Stimulated activated CD8-positive, alpha-beta memory T cell treated with anti-CD3 and anti-CD28 coated beads, Interleukin-2, amount 100 ng/mL, for 1 hour (primary cell): ENCODE measurements at places on chromosomes 13 and 19.

GRCh38 chr13:31227063-31227462 is 27.3 kb downstream of the B3GLCT start:
- no peak for DNase-seq

GRCh38 chr19:51016798-51017683 is 2.5 kb downstream of the KLK10 start:
- DNase-seq, result peak; percentile 30

DNA sequence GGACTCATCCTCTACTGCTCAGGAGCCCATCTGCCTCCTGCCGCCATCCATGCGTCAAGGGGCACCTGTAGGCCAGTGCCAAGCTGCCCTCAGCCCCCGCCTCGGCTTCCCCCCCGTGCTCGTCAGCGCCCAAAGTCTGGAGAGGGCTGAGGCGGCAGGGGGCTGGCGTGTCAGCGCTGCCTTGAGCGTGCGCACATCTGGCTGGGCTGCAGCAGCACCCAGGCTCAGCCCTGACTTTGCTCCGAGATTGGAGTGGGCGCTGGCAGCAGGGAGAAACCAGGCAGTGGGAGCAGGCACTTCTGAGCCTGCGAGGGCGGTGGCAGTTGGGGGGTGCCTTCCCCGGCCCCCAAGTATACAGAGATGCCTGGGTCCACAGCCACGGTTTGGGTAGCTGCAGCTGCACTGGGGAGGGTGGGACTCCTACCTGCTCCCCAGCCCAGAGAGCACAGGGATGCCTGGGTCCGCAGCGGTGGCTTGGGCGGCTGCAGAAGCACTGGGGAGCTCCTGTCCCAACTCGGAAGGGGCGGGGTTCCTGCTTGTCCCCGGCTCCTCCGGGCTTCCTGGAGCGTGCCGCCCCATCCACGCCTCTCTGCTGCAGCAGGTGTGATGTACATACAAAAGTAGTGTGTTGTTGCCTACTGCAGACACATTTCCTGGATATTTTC is 44.8 kb upstream of the LPAR6 start:
- DNase-seq, result no peak

GRCh38 chr19:38838208-38838985 is 6.8 kb upstream of the ECH1 start:
- DNase-seq, result no peak

DNA sequence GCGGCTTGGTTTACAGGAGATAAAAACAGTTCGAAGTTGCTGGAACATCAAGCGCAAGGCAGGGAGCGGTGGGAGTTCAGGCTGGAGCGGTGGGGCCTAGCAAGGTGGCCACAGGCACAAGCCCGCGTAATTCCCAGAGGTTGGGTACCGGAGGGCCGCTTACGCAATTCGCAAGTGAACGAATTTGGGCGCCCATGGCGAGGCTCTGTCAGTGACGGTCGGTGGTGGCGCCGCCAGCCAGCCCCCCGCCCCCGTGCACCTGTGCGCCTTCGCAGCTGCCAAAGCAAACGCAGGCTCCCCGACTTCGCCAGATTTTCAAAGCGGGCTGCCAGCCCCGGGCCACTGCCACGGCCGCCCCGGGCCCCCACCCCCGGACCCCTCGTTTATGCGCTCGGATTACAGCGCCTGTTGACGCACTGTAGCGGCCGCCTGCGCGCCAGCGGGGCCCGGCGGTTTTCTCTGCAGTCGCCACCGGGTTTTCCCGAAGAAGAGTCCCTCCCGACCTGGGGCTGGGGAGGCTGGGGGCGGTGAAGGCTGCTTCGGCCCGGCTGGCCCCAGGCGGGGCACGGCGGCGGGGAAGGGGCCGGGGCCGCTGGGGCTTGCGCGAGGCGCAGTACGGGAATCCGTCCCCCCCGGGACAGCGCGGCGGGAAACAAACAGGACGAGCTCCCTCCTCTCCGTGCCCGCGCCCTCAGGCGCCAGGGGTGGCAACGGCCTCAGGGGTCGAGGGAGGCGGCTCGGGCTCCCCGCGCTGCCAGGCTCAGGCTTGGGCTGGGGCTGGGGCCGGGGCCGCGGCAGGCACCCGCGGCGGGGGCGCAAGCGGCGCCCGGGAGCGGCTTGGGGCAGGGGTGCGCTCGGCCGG is 709 bp downstream of the N4BP2L1 start:
- DNase-seq, result no peak

DNA sequence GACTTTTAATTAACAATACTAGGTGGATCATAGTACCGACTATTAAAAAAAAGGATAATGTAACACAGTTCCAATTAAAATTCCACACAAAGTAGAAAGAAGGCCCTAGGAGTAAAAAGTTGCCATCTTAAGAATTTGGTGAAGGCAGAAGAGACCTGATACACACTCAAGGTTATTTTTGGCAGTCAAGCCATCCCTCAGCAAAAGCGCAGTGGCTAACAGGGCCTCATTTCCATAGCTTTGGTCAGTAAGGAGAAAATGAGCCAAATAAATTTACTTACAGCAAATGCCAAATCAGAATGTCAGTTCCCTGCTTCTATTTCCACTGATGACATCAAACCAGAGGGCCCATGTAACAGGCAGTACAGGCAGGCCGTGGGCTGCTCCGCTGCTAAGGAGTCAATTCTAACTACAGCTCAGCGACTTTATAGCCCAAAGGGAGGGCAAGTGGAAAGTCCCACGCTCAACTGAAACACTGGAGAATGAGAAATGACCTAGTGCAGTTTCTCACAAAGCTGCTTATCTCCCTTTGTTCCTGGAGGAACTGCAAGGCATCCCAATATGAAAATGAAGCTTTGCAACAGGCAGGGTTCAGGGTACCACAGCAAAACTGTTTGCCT is 6.3 kb downstream of the ARGLU1 start:
- no peak for DNase-seq

DNA sequence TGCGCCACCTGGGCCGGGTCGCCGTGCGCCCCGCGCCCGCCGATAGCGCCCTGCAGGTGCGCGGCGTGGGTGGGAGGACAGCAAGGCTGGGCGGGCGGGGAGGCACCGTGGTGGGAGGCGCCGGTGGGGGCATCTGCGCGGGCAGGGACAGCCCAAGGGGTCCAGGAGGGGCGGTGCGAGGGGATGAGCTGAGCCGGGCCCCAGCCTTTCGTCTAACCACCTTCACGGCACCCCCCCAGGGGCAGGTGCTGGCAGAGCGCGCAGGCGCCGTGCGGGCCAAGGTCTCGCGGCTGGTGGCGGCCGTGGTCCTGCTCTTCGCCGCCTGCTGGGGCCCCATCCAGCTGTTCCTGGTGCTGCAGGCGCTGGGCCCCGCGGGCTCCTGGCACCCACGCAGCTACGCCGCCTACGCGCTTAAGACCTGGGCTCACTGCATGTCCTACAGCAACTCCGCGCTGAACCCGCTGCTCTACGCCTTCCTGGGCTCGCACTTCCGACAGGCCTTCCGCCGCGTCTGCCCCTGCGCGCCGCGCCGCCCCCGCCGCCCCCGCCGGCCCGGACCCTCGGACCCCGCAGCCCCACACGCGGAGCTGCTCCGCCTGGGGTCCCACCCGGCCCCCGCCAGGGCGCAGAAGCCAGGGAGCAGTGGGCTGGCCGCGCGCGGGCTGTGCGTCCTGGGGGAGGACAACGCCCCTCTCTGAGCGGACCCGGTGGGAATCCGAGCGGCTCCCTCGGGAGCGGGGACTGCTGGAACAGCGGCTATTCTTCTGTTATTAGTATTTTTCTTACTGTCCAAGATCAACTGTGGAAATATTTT is 3.1 kb downstream of the KISS1R start:
- no peak for DNase-seq
